Upper lobe of left lung (tissue), 6 donors: ENCODE measurements at places on chromosomes 4 and X. TPM values are rescaled to one million over a fixed set of nuclear protein-coding genes. Genes with fewer than 3 reads are reported as not detected.

SYP gene
- total RNA-seq = 8.0 TPM

NAP1L2 gene
- total RNA-seq = 1.4 TPM

F8A3 gene
- total RNA-seq = 30.4 TPM

XG gene
- not detected for total RNA-seq

DNA sequence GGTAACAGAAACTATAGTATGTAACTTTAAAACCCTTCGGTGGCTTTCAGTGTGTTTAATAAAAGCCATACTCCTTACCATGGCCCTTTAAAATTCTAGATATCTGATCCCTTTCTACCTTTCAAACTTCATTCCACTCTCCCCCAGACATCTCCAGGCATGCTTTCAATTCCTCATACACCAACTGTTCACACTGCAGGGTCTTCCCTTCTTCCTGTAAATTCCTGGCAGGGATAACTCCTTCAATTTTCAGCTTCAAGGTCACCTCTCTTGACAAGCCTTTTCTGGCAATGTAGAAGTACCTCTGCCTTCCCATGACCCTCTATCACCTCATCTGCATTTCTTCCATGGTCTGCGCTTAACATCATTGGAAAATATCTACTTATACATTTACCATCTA lies 60.8 kb downstream of the WDFY3 start:
- no peak for DNase-seq

BMP3 gene
- 3.1 TPM for total RNA-seq

MSX1 gene
- 1.7 TPM for total RNA-seq

C4orf36 gene
- total RNA-seq = 1.1 TPM

DNA sequence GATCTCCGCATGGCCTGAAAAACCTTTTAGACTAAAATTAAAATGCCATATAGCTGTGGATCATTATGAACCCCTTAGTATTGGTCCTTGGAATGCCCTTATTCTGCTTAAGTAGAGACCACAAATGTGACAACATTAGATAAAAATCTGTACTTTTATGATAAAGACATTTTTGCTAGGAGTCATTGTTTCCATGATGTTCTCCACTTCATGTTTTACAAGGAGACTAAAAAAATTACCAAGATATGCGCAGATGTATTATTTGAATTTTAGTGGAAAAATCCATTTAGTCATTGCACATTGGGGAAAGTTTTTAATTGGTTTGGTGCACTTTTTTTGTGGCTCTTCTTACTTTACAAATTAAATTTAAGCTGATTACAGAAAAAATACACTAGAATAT lies 85.1 kb upstream of the HPRT1 start:
- DNase-seq = no peak

DNA sequence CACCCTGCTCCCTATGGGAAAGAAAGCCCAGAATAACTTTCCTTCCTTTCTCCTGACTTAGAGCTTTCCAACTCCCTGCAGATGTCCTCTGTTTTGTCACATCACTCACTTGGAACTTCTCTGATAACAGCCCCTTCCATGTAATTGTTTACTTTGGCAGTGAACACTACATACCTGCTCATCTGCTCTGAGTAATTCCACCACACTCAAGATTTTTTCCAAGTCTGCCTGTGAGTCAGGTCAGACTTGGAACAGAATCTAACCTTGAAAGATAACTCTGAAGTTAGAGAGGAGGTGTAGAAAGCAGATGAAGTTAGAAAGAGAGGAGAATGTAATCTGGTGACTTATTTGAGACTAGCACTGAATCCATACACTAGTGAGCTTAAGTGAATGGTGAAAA lies 7.4 kb downstream of the MAGEB10 start:
- no peak for DNase-seq

DNA sequence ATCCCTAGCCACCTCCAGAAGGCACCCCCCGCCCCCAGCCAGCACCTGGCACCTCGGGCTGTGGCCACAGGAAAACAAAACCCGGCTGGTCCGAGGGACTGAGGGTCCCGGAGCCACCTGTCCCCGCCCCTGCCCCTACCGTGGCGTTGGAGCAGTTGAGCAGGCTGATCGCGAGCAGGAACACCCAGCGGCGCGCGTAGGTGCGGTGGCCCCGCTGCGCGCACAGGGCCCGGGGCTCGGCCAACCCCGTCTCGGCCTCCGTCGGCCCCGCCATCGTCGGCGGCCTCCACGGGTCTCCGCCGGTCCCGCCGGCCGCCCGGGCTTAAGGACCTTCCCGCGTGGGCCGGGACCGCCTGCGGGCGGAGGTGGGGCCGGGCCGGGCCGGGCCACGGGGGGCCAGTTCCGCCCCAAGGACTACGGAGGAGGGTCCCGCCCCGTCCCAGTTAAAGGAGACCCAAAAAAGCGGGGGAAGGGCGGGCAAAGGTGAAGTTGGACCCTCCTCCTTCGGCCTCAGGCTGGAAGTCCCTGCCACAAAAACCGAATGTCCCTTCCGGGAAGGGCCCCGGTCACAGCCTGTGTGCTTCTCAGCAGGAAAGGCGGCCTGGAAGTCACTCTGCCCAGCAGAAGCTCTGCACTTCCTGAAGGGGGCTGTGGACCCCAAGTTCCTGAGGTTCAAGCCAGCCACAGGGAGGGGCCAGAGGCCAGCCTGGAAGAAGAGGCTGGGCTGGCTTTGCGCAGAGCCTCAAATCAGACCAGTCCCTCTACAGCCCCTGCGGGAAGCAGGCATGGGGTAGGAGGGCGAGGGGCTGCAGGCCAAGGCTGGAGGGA lies at the start of gene SLC49A3:
Gene SLC49A3 (minus strand): TSS at position 298 of the 828 bp plus-strand sequence. CDS start 24 bp downstream, at position 274.
- DNase-seq = no peak

RGN gene
- 13.7 TPM for total RNA-seq

- DNase-seq = no peak
These were observed 97.3 kb upstream of the DDX3X start for GRCh38 chrX:41236629-41237028.

TAF7L gene
- not detected for total RNA-seq

GC gene
- total RNA-seq = not detected

- DNase-seq = no peak
These were observed 858.9 kb upstream of the PCDH7 start for GRCh38 chr4:29861307-29861706.

ASB5 gene
- not detected for total RNA-seq

GRCh38 chr4:74473155-74473811 lies 28.3 kb downstream of the AREG start:
- DNase-seq = no peak

- DNase-seq = no peak
These were observed 261.6 kb upstream of the STS start for GRCh38 chrX:6885909-6886308.

DNA sequence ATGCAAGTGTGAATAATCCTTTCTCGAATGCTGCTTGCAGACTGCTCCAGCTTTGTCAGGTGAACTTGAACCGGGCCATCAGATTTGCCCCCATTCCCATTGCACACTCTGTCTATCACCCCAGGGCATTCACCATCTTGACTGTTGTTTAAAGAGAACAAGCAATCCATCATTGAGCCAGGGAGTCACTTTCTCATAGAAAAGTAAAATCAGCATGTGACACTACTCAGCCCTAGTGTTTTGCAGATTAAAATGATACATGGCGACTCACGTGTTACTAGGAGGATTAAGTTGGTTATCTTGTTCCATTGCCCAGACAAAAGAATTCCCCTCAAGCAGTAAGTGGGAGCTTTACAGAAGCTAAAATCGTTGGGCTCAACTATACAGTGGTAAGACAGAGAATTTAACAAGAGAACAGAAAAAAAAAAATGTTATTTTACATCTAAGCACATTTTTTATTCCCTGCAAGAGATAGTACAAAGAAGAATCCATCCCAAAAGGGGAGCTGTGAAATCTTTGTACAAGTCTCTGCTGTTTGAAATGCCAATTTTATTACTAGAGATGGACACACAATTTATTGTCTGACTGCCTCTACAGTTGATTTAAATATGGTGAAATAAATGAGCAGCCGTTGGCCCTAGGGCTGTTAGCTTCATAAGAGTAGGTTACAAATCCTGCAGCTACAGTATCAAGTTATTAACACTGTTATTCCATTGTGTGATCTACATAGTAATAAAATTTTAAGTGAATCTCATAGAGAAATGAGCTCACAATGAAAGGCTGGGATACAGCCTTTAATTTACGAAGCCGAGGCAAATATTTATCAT lies 67.5 kb downstream of the NEUROG2 start:
- no peak for DNase-seq

GRCh38 chr4:102552781-102553180 lies 51.6 kb downstream of the NFKB1 start:
- DNase-seq = no peak

DNA sequence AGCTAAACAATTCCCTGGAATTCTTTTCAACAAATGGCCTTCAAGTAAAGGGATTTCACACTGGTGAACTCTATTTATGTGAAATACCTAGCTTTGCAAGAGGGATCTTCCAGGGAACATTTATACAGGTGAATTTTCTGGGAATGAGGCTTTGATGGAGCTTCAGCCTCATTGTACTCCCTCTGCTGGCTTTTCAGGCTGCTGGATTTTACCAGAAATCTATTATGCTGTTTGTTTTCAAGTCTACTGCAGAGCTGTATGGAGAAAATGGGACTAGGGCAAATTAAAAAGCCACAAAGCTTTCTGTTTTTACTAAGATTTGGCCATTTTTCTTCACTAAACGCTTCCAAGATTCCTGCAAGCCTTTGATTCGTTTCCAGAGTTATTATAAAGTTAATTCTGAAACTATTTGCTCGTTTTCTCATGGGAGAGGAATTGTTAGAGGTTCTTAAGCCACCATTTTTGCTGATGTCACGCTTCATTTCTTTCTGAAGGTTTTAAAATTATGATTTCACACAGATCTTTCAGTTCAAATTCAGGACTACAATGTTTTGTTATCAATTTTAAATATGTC lies 31.6 kb downstream of the KDM6A start:
- no peak for DNase-seq

- no peak for DNase-seq
These were observed 60.7 kb downstream of the TBC1D9 start for GRCh38 chr4:140695483-140695882.

PRKG2 gene
- total RNA-seq = 4.0 TPM

GRCh38 chr4:176187624-176188023 lies 7.8 kb downstream of the SPATA4 start:
- no peak for DNase-seq
